Stomach (tissue), 19 donors: ENCODE measurements at places on chromosomes 12 and 14. TPM values are rescaled to one million over a fixed set of nuclear protein-coding genes. Genes with fewer than 3 reads are reported as not detected.
A peak's percentile ranks its signal among the peaks of the same experiment; 100 is the strongest.

GRCh38 chr14:29216268-29217232 is 450.0 kb downstream of the FOXG1 start:
- no peak for DNase-seq

DNA sequence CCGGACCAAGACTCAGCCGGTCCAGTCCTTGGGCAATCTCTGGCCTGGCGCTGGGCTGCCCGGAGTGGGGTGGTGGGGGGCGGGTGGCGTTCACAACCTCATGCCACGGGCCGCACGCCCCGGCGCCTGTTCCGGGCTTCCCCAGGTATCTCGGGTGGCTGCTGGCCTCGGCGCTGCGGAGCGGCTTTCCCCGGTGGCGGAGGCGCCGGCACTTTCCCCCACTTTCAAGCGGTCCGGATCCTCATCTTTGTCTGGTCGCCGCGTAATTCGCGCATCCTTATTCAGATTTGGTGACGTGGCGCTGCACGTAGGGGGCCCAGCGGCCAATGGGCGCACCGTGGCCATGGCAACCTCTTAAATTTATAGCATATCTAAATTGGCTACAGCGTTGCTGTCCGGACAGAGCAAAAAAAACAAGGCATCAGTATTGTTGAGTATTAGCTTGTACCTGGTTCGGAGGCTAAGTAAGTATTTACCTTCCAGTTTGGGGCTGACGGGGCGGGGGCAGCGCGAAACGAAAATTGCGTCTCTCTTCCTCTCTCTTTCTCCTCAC is at the start of gene LHX5:
Gene LHX5, minus strand, starts transcription at position 253 of the 553 bp plus-strand sequence. CDS start 373 bp downstream, outside the sequence.
- DNase-seq: no peak

GRCh38 chr12:127562816-127563215 is 704.2 kb upstream of the TMEM132C start:
- no peak for DNase-seq

DNA sequence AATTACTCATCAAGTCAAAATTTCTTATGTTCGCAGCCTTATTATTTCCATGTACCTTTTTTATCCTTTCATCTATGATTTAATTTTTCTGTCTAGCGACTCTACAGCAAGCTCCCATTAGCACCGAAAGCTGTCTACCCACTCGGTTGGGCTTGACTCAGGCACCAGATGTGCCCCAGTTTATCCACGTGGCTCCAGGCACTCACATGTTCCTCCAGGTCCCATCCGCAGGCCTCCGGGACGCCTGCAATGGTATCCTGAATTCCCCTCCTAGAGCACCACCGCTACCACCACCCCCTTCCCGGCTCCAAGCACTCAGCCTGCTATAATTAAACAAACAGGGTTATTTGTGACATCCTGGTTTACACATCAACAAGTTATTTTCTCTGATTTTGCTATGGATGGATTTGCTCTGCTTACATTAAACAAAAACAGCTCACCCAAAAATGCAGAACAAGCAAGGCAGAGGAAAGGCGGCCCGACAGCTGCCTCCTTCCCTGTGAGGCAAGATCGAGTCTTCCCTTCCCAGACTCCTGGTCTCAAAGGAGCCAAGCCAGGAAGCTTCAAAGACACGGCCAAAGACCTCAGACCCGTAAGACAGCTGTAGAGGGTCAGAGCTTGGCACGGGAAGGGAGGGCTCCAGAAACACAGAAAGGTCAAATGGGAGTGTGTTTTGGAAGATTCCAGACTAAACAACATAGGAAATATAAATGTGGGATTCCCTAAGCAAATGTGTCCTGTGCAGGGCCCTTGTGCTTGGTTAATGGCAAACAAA is 253.8 kb downstream of the TTC8 start:
- DNase-seq: peak; percentile 26

GRCh38 chr12:84355561-84355960 is 557.0 kb downstream of the SLC6A15 start:
- no peak for DNase-seq

DNA sequence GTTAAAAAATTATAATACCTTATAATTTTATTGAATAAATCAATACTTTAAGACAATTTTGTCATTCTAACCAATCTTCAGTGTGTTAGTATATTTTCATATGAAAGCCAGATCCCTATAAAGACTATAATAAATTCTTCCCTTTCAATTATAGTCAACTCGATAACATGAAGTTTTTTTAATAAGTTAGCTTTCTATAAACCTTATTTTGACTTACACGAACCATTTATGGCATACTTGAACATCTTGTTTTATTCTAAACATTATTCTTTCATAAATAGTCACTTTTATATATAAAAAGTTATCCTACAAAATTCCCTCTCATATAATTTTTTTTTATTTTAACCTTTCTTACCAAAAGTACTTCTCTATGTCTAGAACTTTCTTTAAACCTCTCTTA is 1002.3 kb downstream of the TMEM121 start:
- no peak for DNase-seq

- DNase-seq: no peak
These were observed 21.9 kb downstream of the PTPRB start for GRCh38 chr12:70615174-70615866.

DNA sequence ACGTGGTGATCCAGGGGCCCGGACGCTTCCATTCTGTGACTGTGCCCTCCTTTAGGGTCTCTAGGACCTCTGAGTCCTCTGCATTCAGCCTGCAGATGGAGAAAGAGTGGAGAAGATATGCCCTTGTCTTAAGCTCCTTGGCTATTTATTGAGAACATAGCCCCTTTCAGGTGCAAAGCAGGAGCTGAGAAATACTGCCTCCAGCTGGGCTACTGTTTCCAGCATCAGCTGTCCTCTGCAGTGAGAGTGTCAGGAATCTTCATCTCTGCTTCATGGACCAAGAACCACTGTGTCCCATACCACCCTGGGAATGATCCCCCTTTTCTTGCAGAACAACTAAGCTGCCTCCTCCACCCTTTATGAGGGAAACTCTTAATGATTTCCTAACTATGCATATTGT is 47.8 kb upstream of the CEP83 start:
- no peak for DNase-seq

GRCh38 chr14:68140806-68141205 is 321.2 kb downstream of the RAD51B start:
- DNase-seq: peak; percentile 53

DNA sequence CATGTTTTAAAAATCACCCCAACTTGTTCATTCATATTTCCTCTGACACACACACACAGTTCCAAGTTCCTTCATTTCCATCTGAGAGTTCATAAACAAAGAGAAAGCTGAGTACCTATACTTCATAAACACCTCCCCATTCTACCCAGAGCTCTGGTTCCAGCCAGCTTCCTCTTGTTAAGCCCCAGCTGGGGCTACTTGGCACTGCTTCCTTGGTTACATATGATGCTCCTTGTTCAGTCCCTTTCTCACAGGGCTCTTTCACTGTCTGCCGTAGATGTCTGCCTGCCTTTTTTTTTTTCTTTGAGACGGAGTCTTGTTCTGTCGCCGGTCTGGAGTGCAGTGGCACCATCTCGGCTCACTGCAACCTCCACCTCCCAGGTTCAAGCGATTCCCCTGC is 77.5 kb downstream of the COX16 start:
- peak; percentile 40 for DNase-seq

DNA sequence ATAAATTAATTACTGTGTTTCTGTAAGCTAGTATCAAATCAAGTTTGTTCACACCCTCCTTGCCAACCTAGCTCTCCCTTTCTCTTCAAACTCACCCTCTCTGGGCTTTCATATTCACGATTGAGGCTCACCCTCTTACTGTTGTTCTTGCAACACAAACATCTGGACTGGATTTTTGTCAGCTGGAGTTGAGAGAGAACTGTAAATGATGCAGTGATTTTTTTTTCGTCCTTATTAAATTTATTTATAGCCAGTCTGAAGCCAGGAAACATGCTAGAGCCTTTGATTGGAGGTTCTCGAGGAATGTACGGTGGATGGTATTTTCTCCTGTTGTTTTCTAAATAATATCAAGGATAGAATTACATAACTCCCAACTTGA is 485.1 kb downstream of the ZFP36L1 start:
- peak; percentile 77 for DNase-seq

DNA sequence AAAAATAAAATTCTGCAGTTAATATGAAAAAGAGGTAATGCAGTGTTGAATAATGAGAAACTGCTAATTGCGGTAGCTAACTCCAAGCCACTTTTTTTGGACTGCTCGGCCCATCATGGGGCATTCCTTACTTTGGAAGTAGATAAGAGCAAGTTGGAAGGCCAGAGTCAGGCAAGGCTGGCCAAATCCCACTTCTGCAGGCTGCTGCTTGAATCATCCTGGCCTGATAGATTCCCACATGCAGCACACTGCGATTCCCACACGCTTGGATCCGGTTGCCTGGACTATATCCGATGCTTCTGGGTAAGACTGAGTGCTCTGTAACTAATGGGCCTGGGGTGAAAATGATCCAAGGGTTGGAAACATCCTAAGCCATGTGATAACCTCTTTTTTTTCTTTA is 10.6 kb downstream of the EIF2B2 start:
- DNase-seq: no peak

- DNase-seq: no peak
These were observed 5.3 kb downstream of the KRT7 start for GRCh38 chr12:52238207-52238840.

The OTOGL gene
- total RNA-seq: 0.58 TPM

The ORAI1 gene
- total RNA-seq: 37.9 TPM

The VWF gene
- 69.6 TPM for total RNA-seq

The HVCN1 gene
- 7.0 TPM for total RNA-seq

The NFE2 gene
- 0.37 TPM for total RNA-seq
